Activated naive CD4-positive, alpha-beta T cell treated with anti-CD3 and anti-CD28 coated beads, Interleukin-2, amount 50 U/mL, for 72 hours (primary cell): ENCODE measurements at places on chromosomes 7 and 10. TPM values are rescaled to one million over a fixed set of nuclear protein-coding genes. Genes with fewer than 3 reads are reported as not detected.

GRCh38 chr10:33350041-33350440 is 15.6 kb upstream of the NRP1 start:
- DNase-seq = no peak

DNA sequence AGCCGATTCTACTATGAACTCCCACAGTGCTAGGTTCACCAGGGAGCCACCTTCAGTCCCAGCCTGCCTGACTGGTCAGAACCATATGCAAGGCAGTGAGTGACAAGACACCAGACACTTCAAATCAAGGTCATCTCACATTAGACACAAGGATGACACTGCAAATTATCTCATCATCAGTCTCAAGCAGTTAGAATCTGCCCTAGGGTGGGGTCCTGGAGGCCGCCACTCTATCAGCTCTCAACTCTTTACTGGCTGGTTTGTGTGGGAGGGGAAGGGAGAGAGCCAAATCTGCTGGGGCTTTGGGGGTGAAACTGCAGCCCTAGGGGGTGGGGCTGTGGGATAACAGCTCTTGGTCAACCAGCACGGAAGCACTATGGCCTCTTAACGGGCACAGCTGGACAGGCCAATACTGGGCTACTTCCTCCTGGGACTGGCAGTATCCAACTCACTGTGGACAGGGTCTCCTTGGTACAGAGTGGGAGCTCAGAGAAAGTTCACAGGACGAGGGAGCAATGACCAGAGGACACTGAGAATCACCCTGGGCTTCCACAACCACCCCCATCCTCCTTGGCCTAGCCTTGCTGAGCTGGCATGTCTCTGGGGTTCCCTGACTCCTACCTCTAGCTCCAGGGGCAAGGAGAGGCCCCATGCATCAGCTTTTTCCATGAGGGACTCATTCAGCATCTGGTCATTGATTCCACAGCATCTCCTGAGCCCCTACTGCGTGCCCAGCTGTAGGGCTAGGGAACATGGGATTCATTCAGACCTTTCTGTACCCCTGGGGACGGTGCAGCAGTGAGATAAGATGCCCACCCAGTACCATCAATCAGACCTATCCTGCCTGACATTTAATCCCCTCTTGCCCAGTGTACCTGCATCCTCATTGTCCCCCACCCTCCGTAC is 5.4 kb downstream of the GPRIN2 start:
- peak; percentile 2 for DNase-seq

DRGX gene
- total RNA-seq = not detected

ZNF282 gene
- total RNA-seq = 23.5 TPM

DNA sequence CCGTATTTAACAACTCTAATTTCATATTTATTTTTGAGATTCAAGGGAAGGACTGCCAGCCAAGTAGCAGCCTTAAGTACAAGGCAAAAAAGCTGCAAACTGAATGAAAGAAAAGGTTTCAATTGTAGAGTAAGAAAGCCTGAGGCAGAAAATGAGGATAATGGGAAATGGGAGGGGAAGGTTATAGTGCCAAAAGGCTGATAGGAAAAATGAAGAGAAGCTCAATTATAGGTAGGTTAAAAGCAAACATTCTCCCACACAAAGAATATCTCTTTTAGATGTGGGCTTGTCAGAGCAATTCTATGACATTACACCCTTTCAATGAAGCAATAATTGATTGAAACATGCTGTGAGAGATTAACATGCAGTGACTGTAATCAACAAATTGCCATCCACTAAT is 175.3 kb downstream of the RAPGEF5 start:
- no peak for DNase-seq

GRCh38 chr7:149490083-149490760 is 7.4 kb downstream of the ZNF746 start:
- no peak for DNase-seq

UTF1 gene
- not detected for total RNA-seq

GRCh38 chr10:59575269-59575668 is 134.4 kb downstream of the SLC16A9 start:
- no peak for DNase-seq

GRCh38 chr7:47503281-47503680 is 78.6 kb downstream of the TNS3 start:
- no peak for DNase-seq

GDI2 gene
- 281 TPM for total RNA-seq

DNA sequence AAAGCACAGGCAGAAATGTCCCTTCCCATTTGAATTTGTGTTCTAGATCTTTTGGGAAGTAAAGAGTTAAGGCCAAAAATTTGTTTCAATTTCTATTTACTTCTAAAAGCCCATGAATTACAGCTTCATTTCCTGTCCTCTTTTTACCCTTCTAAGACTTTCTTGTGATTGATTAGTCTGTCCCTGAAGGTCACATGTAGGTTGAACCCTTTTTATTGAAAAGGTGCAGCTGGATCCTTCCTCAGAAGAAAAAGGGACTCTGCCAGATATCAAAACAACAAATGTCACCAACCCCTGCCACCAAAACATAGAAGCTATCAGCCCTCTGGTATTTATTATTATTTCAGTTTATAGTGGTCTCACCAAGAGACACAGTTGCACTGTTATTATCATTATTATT is 424.9 kb upstream of the DPP6 start:
- DNase-seq = no peak

TRIL gene
- total RNA-seq = not detected

DNA sequence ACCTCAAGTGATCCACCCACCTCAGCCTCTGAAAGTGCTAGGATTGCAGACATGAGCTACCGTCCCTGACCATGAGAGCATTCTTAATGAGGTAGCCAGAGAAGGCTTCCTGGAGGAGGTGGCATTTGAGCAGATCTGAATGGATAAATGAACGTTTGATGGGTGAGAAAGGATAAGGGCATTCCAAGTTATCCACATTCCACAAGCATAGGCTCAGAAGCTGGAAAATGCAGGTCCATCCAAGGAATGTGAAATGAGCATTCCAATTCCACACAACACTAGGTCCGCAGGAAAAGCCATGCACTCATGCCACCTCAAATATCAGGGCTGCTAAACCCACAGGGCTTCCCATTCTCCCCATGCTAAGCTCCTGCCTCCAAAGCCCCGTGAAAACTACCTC is 17.0 kb downstream of the TMEM130 start:
- no peak for DNase-seq

DNA sequence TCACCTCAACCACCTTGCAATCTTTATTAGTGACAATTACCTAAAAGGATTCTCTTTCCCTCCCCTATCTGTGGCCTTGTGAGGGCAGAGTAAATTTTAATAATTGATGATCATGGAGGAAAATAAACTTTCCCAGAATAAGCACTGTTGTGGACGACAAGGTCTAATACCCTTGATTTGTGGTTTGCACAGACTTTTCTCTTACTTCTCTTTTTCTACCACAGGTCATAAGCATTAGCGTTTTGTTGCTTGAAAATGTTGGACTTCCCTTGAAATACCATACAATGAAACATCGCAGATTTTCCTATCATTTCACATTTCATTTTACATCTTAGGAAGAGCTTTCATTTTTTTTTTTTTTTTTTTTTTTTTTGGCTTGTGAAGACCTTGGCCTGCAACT is 188.1 kb upstream of the TMEM72 start:
- DNase-seq = no peak

GRCh38 chr10:63142136-63142535 is 9.0 kb downstream of the NRBF2 start:
- no peak for DNase-seq

DNA sequence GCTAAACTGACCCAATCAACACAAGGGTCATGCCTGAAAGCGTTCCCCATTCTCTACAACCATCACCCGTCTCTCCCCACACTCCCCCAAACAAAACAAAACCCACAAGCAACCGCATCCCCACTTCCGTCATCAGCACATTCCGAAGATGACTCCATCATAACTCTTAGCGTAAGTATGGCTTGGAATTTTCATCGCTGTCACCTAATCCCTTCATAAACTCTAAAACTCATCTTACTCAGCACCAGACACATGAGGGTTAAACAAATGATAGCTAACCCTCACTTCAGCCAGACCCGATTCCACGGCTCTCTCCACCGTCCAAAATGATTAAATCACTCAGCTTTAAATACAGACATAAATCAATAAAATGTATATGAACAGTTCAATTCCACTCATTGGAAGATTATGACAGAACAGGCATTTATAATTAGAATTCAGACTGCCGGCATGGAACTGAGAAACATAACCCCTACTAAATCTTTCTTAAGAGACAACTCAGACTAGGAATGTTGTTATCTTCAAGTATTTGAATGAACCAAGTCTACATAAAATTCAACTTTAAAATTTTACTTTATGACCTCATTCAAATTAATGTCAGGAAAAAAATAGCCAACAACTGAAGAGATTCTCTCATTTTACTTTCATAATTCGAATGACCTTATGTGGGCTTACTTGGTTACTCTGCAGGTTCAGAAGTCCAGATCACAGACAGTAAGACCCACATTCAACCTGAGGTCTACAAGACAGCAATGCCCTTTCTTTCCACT is 215.9 kb downstream of the PARD3 start:
- no peak for DNase-seq

SORCS1 gene
- total RNA-seq = not detected

ATXN7L1 gene
- total RNA-seq = 10.8 TPM

- no peak for DNase-seq
Measured at GRCh38 chr7:64045301-64046040, at the start of gene ZNF727. Gene ZNF727, plus strand, starts transcription at chr7:64045434. Its CDS starts 188 bp downstream, at chr7:64045622.

GRCh38 chr7:33821970-33822369 is 83.4 kb upstream of the BMPER start:
- no peak for DNase-seq

DNA sequence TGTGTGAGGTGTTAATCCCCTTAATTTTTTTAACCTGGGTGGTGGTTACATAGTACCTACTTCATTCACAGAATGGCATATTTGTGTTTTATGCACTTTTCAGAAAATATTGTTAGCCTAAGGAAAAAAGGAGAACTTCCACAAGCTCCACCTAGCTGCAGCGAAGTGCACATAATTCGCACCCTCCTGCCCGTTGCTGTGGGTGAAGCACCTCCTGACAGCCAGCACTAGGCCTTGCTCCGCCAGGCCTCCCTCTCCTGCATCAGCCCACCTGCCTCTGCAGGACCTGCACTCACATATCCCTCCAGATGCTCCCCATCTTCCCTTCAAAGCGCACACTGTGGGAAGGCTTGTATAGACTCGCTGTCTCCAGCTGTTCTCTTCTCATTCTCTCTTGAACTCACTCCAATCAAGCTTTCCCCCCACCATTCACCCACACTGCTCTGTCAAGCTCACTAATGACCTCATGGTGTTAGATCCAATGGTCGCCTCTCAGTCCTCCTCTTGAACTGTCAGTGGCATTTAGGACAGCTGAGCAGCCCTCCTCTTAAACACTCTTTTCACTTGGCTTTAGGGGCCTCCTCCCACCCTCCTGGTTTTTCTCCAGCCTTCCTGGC is 20.7 kb upstream of the GRID1 start:
- no peak for DNase-seq

- no peak for DNase-seq
Measured at GRCh38 chr7:55965100-55965470, 700 bp downstream of the NIPSNAP2 start.
